Activated effector memory CD4-positive, alpha-beta T cell treated with anti-CD3 and anti-CD28 coated beads, Interleukin-2, amount 50 U/mL, for 16 hours (primary cell): ENCODE measurements at places on chromosomes 1 and 21.

DNA sequence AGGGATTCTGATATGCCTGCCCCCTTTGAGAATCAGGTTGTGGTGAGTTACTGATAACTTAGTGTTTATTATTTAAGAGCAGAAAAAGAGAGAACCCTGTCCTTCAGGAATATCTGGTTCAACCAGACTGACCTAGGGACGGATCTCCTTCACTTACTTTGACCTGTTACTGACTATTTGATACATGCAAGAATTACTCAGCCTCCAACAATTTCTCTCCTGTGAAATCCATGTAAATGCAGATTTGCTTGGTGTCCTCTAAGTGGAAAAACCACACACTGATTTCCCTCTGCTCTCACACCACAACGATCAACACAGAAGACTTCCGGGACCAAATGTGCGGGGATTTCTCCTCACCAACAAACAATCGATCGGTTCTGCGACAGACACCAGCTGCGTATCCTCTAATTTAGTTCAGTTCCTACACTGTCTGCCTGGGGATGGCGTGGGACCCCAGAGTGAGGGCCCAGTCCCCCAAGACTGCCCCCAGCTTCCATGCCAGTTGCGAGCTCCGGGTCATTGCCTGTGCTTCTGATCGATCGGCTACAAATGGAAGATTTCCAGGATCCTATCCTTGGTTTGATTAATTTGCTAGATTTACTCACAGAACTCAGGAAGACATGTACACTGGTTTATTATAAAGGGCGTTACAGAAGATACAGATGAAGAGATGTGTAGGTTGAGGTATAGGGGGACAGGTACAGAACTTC is 51.7 kb downstream of the BACE2 start:
- DNase-seq, result no peak

GRCh38 chr21:34107606-34108005 is 34.2 kb downstream of the MRPS6 start:
- no peak for DNase-seq

DNA sequence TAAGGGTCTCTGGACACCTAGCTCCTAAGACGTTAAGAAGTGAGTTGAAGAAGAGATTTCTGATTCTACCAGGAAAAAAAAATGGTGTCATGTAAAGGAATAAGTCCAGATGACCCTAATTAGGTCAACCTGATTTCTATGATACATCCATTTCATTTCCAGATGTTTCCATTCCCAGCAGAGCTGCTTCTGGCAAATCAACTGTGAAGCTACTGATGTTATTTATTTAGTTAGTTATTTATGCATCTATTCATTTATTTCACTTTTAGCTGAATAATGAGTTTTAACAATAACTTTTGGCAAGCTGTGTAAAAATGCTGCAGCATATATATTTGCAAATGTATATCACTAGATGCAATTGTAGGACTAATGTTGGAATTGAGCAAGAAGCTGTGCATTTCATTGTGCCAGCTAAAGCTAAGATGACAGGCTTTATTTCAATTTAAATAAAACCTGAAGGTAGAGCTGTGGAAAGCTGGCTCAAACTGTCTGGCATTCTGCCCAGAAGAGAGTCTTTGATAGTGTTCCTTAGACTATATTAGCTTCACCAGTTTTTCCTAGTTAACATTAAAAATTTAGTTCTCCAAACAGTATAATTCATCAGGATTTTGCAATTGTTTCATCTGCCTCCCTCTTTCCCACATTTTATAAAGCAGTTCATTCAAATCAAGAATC is 1164.4 kb upstream of the ADGRL4 start:
- no peak for DNase-seq

- DNase-seq, result no peak
Observed at GRCh38 chr1:5348732-5349465, 643.3 kb downstream of the NPHP4 start.
